ENCODE measurements at places on chromosomes 2 and 18.
A peak's percentile ranks its signal among the peaks of the same experiment; 100 is the strongest.

GRCh38 chr2:235860871-235861270 is 307.3 kb downstream of the GBX2 start:
- no peaks in the 10 kb centered on the region for H3K36me3 ChIP-seq
- no peak for DNase-seq
- no peak overlapping the region for H3K4me3 ChIP-seq
- H3K4me1 ChIP-seq, result no peaks in the 10 kb centered on the region
- H3K27me3 ChIP-seq, result no peaks in the 10 kb centered on the region
- H3K27ac ChIP-seq, result no peak overlapping the region

- H3K4me3 ChIP-seq, result no peak overlapping the region
- H3K27me3 ChIP-seq, result no peaks in the 10 kb centered on the region
- H3K27ac ChIP-seq, result peak overlapping the region; percentile 21
- H3K36me3 ChIP-seq, result no peaks in the 10 kb centered on the region
- DNase-seq, result peak; percentile 79
- H3K4me1 ChIP-seq, result no peaks in the 10 kb centered on the region
Measured at GRCh38 chr2:174771631-174772471, 7.6 kb upstream of the CHRNA1 start.

GRCh38 chr2:232688201-232688600 is 8.9 kb upstream of the GIGYF2 start:
- peak; percentile 43 for DNase-seq
- no peak overlapping the region for H3K4me3 ChIP-seq
- H3K27ac ChIP-seq, result no peak overlapping the region
- H3K4me1 ChIP-seq, result no peaks in the 10 kb centered on the region
- H3K36me3 ChIP-seq, result peaks cover 3% of the 10 kb centered on the region
- H3K27me3 ChIP-seq, result no peaks in the 10 kb centered on the region

DNA sequence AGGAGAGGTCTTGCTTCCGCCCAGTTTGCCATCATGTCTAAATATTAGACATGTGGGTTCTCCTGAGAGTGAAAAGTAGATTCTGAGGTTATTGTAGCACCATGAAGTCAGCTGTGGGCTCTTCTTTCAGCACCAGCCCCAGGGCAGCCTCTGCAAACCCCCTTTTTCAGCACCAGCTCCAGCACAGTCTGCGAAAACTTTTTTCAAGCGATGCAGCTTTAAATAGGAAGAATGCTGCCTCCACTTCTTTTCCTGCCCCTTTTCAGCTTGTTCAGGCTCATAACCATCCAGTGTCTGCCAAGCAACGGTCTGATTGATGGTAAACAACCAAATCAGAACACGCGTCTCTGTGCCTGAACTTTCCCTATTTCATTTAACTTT is at the start of gene COL5A2:
Gene COL5A2, minus strand, starts transcription at position 192 of the 381 bp plus-strand sequence. Its CDS starts 157 bp downstream, at position 35.
- no peaks in the 10 kb centered on the region for H3K27me3 ChIP-seq
- peak within 1 kb of the TSS; percentile 58 for H3K4me3 ChIP-seq
- H3K4me1 ChIP-seq, result no peaks in the 10 kb centered on the region
- no peaks in the 10 kb centered on the region for H3K36me3 ChIP-seq

DNA sequence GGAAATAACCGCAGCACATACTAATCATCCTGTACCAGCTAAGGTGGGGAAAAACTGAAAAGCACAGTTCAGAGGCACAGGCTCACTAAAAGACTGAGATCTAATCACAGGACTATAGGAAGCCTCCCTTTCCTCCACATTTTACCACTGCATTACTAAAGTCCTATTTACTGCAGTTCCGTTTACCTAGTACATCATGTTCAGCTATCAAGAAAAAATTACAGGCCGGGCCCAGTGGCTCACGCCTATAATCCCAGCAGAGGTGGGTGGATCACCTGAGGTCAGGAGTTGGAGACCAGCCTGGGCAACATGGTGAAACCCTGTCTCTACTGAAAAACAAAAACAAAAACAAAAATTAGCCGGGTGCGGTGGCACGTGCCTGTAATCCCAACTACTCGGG is 11.0 kb upstream of the NBEAL1 start:
- H3K27me3 ChIP-seq, result no peaks in the 10 kb centered on the region
- H3K36me3 ChIP-seq, result no peaks in the 10 kb centered on the region
- H3K4me3 ChIP-seq, result no peak overlapping the region
- no peak for DNase-seq
- H3K4me1 ChIP-seq, result no peaks in the 10 kb centered on the region
- H3K27ac ChIP-seq, result no peak overlapping the region

GRCh38 chr2:222255090-222255489 is 43.7 kb downstream of the PAX3 start:
- DNase-seq, result no peak
- no peaks in the 10 kb centered on the region for H3K27me3 ChIP-seq
- no peak overlapping the region for H3K27ac ChIP-seq
- H3K4me3 ChIP-seq, result no peak overlapping the region
- H3K36me3 ChIP-seq, result no peaks in the 10 kb centered on the region

GRCh38 chr18:22230471-22230945 is 61.1 kb downstream of the GATA6 start:
- H3K4me1 ChIP-seq, result no peaks in the 10 kb centered on the region
- no peaks in the 10 kb centered on the region for H3K36me3 ChIP-seq
- no peak overlapping the region for H3K4me3 ChIP-seq
- no peaks in the 10 kb centered on the region for H3K27me3 ChIP-seq
- H3K27ac ChIP-seq, result no peak overlapping the region

DNA sequence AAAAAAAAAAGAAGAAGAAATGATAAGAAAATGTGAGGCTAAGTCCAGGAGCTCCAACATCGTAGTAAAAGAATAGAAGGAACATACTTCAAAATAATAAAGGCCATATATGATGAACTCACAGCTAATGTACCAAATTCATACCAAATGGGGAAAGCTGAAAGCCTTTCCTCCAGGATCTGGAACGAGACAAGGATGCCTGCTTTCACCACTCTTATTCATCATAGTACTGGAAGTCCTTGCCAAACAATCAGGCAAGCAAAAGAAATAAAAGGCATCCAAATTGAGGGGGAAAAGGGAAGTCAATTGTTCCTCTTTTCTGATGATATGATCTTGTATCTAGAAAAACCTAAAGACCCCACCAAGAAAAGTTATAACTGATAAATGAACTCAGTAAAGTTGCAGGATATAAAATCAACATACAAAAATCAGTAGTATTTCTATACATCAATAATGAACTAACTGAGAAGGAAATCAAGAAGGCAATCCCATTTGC is 170.6 kb downstream of the METTL4 start:
- H3K4me3 ChIP-seq, result no peak overlapping the region
- H3K27ac ChIP-seq, result no peak overlapping the region
- no peak for DNase-seq
- no peaks in the 10 kb centered on the region for H3K4me1 ChIP-seq

Measured in tibial artery (tissue), 4 donors.